ENCODE measurements at places on chromosomes 7 and 10.

- no peak for DNase-seq
Observed at GRCh38 chr10:131210181-131210580, 101.3 kb downstream of the TCERG1L start.

- no peak for DNase-seq
Observed at GRCh38 chr7:73504017-73504416, 18.1 kb downstream of the BAZ1B start.

GRCh38 chr7:1228545-1229201 lies 4.0 kb upstream of the UNCX start:
- no peak for DNase-seq

- no peak for DNase-seq
Observed at GRCh38 chr7:140643416-140643815, 2.8 kb upstream of the DENND2A start.

DNA sequence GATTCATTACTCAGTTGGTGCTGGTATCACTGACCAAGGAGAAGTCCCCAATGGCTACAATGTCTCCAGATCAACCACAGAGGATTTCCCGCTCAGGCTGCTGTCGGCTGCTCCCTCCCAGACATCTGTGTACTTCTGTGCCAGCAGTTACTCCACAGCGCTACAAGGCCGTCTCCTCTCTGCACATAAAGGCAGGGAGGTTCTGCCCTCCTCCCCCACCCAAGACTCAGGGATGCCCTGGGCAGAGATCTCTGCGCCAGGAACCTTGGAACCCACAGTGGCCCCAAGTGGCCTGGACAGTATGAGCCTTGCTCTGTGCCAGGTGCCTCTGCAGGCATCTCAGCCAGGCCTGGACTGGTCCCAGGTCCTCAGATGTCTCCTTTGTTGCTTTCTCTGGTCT lies 193.4 kb upstream of the PRSS58 start:
- no peak for DNase-seq

- no peak for DNase-seq
Observed at GRCh38 chr7:299169-299568, 9.2 kb downstream of the FOXL3 start.

DNA sequence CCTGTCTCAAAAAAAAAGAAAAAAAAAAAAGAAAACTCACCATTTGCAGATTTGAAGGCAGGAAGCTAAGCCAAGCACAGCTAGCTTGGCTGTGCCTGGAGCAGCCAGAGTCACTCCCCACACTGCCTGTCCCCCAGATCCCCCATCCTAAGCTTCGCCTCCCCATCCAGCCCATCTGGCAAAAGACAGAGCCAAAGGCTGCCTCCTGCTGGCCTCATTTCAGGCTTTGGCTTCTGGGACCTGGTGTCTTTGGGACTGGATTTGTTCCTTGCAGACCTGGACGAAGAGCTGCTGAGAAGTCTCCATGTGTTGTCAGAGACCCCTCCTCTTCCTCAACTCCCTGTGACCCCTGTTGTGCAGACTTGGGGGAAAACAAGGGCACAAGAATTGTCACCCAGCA lies 8.1 kb downstream of the ASL start:
- DNase-seq, result no peak

DNA sequence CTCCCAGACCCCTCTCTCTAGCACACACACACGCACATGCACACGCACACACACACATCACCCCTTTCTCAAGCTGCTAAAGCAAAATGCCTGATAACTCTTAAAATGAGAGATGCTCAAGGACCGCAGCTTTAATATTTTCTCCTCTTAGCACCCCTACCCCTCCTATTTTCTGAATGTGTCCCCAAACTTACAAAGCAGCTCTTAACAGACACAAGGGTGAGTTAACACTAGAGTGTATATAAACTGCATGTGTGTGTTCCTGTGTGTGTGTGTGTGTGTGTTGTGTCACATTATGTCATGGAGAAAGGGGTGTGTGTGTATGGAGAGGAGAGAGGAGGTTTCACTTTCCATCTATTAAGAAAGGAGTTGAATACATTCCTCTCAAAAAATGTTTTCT lies 1.3 kb downstream of the PTN start:
- DNase-seq, result no peak

DNA sequence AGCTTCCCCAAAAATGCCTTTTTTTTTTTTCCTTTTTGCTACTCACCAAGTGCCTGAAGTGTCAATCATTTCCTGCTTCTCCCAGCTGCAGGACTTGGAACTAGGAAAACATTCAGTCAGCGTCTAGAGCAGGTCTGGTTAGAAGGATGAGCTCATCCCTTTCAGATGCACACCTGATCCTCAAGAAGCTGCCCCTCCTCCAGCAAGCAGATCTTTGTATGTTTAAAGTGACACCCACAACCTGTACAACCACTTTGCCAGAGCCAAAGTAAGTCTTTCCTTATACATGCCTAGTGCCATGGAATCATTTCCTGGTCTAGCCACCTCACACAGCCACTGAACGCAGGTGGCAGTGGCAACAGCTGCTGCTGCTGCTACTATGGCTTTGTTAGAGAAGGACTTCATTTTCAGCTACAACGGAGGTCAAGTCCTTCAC lies 10.4 kb upstream of the USP54 start:
- DNase-seq, result no peak

GRCh38 chr7:116999311-116999710 lies 46.0 kb downstream of the ST7 start:
- DNase-seq, result no peak

GRCh38 chr10:120805014-120805812 lies 45.9 kb upstream of the WDR11 start:
- no peak for DNase-seq

- DNase-seq, result no peak
Observed at GRCh38 chr7:143429770-143430698, 13.2 kb upstream of the TAS2R60 start.

GRCh38 chr7:44971188-44971901 lies 7.5 kb downstream of the MYO1G start:
- no peak for DNase-seq

DNA sequence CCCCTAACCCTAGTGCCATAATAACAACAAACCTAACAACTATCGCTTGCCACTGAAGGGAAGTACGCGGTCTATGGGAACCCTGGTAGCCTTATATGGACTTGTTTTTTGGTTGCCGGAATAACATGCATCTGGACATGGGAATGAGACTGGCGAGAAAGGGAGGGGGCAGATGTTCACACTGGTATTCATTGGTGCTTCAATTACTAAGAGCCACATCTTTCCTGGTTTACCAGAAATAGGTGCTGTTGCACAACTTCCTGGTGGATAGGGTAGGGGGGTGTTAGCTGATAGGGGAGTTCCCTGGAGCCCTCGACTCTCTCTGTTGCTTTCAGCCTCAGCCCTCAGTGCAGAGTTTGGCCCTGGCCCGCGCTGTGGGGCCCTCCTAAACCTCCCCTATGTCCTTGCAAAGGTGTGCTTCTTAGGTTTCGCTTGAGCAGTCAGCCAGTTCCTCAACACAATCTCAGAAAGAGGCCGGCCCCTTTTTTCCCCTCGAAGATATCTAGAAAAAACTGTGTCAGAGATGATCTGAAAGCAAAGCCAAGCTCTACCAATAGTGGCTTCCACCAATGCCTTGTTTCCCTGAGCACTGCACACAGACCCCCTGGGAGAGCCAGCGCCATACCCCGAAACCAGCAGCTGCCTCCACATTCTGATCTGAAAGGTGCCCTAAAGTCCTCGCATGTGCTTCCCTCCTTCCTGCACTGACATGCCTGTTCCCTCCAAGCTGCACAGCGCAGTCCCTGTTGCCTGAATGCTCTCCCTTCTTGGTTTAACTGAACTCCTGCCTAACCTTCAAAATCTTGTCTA lies 13.5 kb downstream of the TBXAS1 start:
- DNase-seq, result no peak

- DNase-seq, result no peak
Observed at GRCh38 chr10:4519658-4520402, 306.2 kb upstream of the AKR1E2 start.

DNA sequence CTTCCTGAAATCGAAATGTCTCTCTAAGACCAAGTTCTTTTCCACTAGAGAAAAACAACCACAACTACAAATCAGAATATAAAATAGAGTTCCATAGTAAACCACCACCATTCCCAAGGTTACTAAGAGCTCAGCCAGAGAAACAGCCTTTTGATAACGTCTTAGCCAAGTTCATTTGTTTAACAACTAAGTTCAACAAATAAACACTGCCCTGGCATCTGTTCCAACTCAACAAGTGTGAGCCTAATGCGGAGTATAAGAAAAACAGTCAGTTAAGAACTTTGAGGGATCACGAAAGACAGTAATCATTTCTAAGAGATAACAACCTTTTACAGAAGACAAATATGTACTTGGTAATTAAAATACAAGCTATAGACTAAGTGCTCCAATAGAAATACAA lies 77.3 kb downstream of the CALD1 start:
- DNase-seq, result no peak

GRCh38 chr10:31069411-31069810 lies 37.7 kb upstream of the ZNF438 start:
- no peak for DNase-seq

Measured in stimulated activated CD8-positive, alpha-beta memory T cell treated with anti-CD3 and anti-CD28 coated beads, Interleukin-7, amount 100 ng/mL, for 1 hour (primary cell).